BE2C (cell line): ENCODE measurements at places on chromosomes 7 and 10.

DNA sequence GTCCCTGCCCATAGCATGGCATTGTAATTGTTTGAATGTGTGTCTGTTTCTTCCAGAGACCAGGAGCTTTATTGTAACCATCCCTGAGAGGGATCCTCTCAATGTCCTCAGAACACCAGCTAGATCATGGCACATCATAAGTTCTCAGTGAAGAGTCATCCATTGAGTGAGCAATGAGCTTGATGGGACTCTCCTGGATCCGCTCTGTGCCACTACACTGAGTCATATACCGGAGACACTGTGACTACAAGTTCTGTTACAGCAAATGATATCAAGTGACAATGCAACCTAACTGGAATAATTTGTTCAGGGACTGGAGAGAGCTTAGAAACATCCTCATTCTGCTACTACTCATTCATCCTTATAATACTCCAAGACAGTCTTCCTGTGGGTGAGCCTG lies 25.1 kb downstream of the MRPS24 start:
- DNase-seq = no peak

- peak; percentile 81 for DNase-seq
Observed at GRCh38 chr7:99579956-99580777, 17.9 kb upstream of the TMEM225B start.

- DNase-seq = no peak
Observed at GRCh38 chr7:20075992-20076820, 141.0 kb downstream of the MACC1 start.

- DNase-seq = no peak
Observed at GRCh38 chr7:157909370-157909769, 572.6 kb downstream of the DNAJB6 start.

- DNase-seq = no peak
Observed at GRCh38 chr7:135291809-135292253, 58.2 kb downstream of the STRA8 start.

DNA sequence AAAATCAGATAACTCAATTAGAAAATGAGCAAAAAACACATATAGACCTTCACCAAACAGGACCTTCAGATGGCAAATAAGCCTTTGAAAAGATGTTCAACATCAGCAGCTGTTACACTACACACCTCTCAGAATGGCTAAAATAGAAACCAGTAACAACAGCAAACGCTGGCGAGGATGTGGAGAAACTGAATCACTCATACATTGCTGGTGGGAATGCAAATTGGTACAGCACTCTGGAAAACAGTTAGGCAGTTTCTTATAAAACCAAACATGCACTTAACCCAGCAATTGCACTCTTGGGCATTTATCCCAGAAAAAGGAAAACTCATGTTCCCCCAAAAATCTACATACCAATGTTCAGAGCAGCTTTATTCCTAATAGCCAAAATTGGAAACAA lies 37.7 kb upstream of the SMARCD3 start:
- no peak for DNase-seq

DNA sequence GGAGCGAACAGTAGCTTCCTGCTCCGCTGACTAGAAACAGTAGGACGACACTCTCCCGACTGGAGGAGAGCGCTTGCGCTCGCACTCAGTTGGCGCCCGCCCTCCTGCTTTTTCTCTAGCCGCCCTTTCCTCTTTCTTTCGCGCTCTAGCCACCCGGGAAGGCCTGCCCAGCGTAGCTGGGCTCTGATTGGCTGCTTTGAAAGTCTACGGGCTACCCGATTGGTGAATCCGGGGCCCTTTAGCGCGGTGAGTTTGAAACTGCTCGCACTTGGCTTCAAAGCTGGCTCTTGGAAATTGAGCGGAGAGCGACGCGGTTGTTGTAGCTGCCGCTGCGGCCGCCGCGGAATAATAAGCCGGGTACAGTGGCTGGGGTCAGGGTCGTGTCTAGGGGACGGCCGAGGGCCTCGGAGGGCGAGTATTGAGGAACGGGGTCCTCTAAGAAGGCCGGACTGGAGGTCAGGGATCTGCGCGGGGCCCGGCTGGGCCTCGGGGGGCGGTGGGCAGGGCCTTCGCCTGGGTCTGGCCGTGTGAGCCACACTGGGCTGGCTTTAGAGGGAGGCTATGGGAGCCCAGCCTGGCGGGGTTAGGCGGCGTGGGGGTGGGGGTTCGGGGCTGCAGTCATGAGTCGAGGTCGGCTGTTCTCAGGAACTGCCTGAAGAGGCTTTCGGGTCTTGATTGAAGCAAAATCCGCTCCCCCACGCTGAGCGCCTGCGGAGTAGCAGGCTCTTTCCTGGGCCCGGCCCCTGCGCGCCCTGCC lies at the start of gene CDK1:
CDK1 (plus strand) TSS at position 265 of the 757 bp plus-strand sequence. CDS start 1,688 bp downstream, outside the sequence.
- peak; percentile 95 for DNase-seq
